Activated CD8-positive, alpha-beta memory T cell treated with anti-CD3 and anti-CD28 coated beads for 1 hour (primary cell): ENCODE measurements at places on chromosomes 3 and 15.

DNA sequence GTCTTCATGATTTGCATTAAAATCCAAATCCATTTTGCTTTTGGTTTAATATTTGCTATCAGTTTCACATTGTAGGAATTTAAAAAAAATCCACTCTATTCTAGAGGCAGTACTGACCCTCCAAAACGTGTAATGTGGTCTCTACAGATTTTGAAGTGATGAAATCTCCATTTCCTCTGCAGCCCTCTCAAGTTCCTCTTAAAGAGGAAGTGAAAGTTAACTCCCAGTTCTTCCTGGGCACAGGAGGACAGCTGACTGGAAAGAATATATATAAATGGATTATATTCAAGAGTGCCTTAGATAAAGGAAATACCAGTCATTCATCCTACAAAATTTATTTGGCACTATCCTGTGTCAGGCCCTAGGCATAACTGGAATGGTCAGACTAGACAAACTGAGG lies 83.5 kb upstream of the PLCL2 start:
- no peak for DNase-seq

- no peak for DNase-seq
Measured at GRCh38 chr3:61443886-61444285, 117.5 kb upstream of the PTPRG start.

GRCh38 chr3:184380627-184381260 lies 890 bp downstream of the CHRD start:
- DNase-seq: no peak

- DNase-seq: no peak
Measured at GRCh38 chr15:92448370-92448769, 54.7 kb downstream of the ST8SIA2 start.

GRCh38 chr3:156434921-156435320 lies 120.0 kb downstream of the SSR3 start:
- DNase-seq: no peak
